ENCODE measurements at places on chromosomes 1 and 21. TPM values are rescaled to one million over a fixed set of nuclear protein-coding genes. Genes with fewer than 3 reads are reported as not detected.

GRCh38 chr21:45582128-45582527 lies 39.9 kb upstream of the SLC19A1 start:
- peaks cover 8% of the 10 kb centered on the region for H3K27me3 ChIP-seq
- H3K4me3 ChIP-seq: no peak overlapping the region
- H3K27ac ChIP-seq: no peak overlapping the region
- H3K4me1 ChIP-seq: no peaks in the 10 kb centered on the region
- peaks cover 4% of the 10 kb centered on the region for H3K36me3 ChIP-seq
- no peak for DNase-seq

The CFHR5 gene
- not detected for total RNA-seq

The PCP4L1 gene
- not detected for total RNA-seq

DNA sequence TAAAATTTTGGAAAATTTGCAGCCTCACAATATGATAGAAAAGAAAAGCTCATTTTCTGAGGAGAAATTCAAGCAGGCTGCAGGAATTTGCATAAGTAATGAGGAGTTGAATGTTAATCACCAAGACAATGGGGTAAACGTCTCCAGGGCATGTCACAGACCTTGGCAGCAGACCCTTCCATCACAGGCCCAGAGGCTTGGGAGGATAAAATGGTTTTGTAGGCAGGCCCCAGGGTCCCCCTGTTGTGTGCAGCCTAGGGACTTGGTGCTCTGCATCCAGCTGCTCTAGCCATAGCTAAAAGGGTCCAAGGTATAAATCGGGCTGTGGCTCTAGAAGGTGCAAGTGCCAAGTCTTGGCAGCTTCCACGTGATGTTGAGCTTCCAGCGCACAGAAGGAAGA lies 112.2 kb upstream of the FMN2 start:
- no peak overlapping the region for H3K27ac ChIP-seq
- no peaks in the 10 kb centered on the region for H3K4me1 ChIP-seq
- H3K36me3 ChIP-seq: no peaks in the 10 kb centered on the region
- DNase-seq: no peak
- H3K4me3 ChIP-seq: no peak overlapping the region

The C8B gene
- not detected for total RNA-seq
